ENCODE measurements at places on chromosomes 2 and 18.

DNA sequence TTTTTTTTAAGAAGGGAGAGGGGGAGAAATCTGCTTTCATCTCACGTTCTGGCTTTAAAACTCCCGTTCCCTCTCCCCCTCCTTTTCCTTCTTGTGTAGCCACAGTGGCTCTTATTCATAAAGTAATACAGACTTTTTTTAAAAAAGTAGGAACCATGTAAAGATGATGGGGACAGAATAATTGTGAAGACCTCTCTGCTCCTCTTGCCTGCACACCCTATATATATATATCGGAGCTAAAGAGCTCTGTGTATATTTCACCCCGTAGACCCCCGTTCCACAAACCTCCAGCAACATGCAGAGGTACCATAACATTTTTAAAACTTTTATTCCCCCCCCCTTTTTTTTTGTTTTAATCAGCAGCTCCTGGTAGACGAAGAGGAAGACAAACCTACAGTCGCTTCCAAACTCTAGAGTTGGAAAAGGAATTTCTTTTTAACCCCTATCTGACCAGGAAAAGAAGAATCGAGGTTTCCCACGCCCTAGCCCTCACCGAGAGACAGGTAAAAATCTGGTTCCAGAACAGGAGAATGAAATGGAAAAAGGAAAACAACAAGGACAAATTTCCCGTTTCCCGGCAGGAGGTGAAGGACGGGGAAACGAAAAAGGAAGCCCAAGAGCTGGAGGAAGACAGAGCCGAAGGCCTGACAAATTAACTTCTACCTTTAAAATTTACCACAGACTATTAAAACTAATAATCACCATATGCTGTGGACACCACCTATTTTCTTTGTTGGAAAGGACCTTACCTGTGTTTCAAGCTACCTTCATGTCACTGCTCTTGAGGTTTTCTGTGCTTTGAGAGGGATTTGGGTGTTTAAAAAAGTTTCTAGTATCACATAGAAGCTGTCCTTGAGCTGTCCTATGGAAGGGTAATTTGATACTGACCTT lies 1.7 kb downstream of the HOXD8 start:
- peaks cover 41% of the 10 kb centered on the region for H3K4me1 ChIP-seq
- H3K4me3 ChIP-seq, result peak overlapping the region; percentile 48
- no peak for DNase-seq

DNA sequence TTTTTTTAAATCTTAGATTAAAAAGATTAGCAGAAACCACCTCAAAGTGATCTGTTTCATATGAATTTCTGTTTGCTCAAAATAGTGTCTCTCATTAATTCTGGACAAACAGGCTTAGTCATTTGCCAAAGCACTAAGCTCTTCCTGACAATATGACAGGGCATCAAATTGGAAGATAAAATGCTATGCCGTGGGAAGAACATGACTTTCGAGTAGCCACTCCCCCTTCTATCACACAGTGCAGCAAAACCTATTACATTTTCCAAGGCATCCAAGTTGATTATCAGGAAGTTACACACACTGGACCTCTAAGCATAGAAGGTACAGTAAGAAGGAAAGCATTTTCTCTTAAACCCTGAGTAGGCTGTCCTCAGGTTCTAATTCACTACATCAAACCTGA lies 89.5 kb downstream of the STK39 start:
- H3K36me3 ChIP-seq, result peaks cover 4% of the 10 kb centered on the region
- H3K4me3 ChIP-seq, result no peak overlapping the region
- no peaks in the 10 kb centered on the region for H3K27me3 ChIP-seq

- no peak overlapping the region for H3K4me3 ChIP-seq
- H3K36me3 ChIP-seq, result peaks cover 52% of the 10 kb centered on the region
- H3K27ac ChIP-seq, result no peak overlapping the region
- no peak for DNase-seq
These were observed 77.0 kb upstream of the UBXN4 start for GRCh38 chr2:135664623-135665068.

DNA sequence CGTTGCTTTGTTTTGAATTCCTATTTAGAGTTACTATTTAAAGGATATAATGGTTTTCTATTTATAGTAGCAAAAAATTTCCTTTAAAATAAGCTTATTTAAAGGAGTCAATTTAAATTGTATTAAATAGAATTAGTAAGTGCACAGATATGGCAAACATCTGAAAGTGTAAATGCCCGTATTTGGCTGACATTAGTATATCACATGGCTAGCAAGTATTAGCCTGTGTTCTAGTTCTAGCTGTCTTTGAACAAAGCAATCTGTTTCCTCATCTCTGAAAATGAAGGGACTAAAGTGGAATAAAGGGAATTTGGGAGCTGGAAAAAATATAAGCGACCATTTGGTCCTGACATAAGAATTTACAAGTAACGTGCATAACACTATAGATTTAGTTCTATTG lies 32.2 kb downstream of the PELI1 start:
- no peak overlapping the region for H3K27ac ChIP-seq
- no peak for DNase-seq
- H3K4me3 ChIP-seq, result no peak overlapping the region
- H3K4me1 ChIP-seq, result peaks cover 92% of the 10 kb centered on the region
- no peaks in the 10 kb centered on the region for H3K27me3 ChIP-seq

DNA sequence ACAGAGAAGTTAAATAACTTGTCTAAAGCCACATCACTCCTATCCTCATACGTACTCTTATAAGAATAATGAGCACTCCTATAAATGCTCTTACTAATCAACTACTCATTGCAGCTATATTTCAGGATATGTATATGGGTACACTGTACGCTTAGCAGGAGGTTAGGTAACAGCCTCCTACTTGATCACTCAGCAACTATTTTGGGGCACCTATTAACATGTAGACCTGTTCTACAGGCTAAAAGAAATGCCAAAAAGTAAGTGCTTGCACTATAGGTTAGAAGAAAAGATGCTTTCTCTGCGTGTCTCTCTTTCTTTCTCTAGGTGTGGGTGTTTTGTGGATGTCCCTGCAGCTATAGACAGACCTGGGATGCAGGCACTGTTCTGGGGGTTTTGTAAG lies 83.1 kb downstream of the TMEM182 start:
- no peak overlapping the region for H3K4me3 ChIP-seq
- H3K27me3 ChIP-seq, result peaks cover 9% of the 10 kb centered on the region
- DNase-seq, result no peak
- H3K27ac ChIP-seq, result no peak overlapping the region
- peaks cover 2% of the 10 kb centered on the region for H3K4me1 ChIP-seq
- H3K36me3 ChIP-seq, result no peaks in the 10 kb centered on the region

- DNase-seq, result no peak
- peak overlapping the region; percentile 87 for H3K27ac ChIP-seq
- peaks cover 3% of the 10 kb centered on the region for H3K36me3 ChIP-seq
These were observed 27.8 kb upstream of the COL6A3 start for GRCh38 chr2:237441605-237442274.

DNA sequence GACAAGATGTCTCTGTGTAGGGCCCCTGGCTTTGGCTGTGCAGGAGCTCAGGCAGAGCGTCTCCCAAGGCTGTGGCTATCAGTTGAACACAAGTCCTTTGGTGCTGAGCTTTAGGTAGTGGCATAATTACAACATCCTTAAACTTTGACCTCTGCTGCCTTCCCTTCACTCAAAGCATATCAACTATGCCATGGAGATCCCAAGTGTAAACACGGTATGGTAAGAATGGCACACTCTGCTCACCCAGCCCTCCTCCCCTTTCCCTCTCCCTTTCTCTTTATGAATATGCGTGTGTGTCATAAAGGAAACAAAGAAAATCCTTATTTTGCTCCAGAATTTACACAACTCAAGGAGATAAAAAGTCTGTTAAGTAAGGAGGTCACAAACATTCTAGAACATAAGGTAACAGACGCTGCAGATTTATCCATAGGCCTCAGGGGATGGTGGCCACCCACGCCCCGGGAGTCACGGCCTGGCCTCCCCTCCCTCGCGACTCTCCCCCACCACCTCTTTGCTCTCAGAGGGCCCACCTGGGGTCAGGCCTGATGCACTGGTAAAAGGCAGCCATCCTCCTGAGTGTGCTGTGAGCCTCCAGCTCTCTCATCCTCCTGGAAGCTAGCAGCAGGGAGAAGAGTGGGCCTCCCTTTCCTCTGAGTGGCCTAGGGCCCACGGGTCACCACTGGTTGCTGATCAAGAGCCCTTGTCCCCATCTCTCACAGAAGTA lies 67.3 kb downstream of the CRACDL start:
- H3K27me3 ChIP-seq, result peaks cover 2% of the 10 kb centered on the region
- H3K27ac ChIP-seq, result no peak overlapping the region
- H3K4me3 ChIP-seq, result no peak overlapping the region
- DNase-seq, result no peak
- no peaks in the 10 kb centered on the region for H3K4me1 ChIP-seq

Measured in activated naive CD8-positive, alpha-beta T cell treated with anti-CD3 and anti-CD28 coated beads, Interleukin-2, amount 50 U/mL, for 24 hours (primary cell).